ENCODE measurements at places on chromosomes 3 and 15.

DNA sequence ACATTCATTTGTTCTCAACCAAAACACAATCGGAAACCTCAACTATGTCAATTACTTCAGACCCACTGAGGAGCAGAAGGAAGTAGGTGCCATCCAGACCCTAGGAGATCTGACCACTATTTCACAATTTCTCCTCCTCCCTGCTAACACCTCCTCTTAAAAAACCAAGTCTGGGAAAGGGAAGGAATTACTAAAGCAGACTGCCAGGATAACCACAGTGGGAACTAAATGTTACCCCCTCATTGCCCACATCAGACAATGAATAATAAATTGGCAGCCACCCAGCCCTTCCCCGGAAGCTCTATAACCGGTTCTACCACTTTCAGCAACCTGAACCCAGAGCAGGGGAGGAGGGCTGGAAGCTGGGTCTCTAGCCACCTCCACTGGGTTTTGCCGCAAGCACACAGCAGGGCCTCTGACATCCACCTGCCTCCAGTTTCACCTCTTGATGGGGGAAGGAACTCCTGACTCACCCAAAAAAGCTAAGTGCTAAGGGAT is 17.6 kb downstream of the C15orf62 start:
- peak; percentile 31 for DNase-seq

GRCh38 chr15:47663101-47663500 is 54.2 kb upstream of the SEMA6D start:
- DNase-seq, result no peak

GRCh38 chr3:13532085-13532484 is 16.8 kb upstream of the FBLN2 start:
- no peak for DNase-seq

DNA sequence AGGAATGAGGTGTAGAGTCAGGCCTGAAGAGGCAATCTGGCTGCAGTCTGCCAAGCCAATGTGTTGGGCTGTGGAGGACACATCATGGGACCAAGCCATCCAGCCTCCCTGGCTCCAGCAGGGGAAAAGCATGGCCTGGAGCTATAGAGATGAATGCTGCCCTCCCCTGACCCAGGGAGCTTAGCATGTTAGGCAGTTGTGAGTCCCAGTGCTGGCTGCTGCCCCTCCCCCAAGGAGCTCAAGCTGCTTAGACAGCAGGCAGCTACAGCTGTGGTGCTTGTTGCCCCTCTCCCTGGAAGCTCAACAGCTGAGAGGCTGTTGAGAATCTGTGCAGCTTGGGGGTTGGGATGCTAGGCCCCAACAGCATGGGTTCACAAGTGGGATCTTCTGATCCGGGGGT is 85.6 kb upstream of the DNAJC19 start:
- no peak for DNase-seq

GRCh38 chr15:94844538-94845389 is 613.4 kb downstream of the MCTP2 start:
- DNase-seq, result peak; percentile 0

- DNase-seq, result no peak
These were observed 109.9 kb downstream of the TBC1D5 start for GRCh38 chr3:17632401-17633100.

- no peak for DNase-seq
These were observed 9.1 kb upstream of the TIPARP start for GRCh38 chr3:156665291-156665690.

- no peak for DNase-seq
These were observed 40.2 kb downstream of the ATP2B2 start for GRCh38 chr3:10465161-10465560.

DNA sequence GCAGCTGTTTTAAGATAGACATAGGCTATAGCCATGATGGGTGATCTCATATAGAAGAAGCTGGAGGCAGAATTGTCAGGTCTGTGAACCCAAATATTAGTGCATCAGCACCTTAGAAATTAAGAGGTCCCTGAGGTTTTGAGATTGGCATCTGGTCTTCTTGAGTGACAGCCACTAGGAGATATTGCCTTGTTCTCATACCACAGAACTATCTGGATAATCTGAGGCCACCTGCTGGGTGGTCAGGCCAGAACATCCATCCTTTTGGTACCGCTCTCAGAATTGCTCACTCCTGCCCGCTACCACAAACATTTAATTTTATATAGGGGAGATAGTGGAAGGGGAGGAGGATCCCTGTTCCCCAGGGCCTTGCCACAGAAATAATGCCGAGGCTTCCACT is 210.6 kb upstream of the ZPLD1 start:
- DNase-seq, result no peak

GRCh38 chr15:71761649-71762048 is 48.7 kb upstream of the NR2E3 start:
- no peak for DNase-seq

GRCh38 chr15:39921274-39921638 is 1.2 kb upstream of the GPR176 start:
- DNase-seq, result no peak

DNA sequence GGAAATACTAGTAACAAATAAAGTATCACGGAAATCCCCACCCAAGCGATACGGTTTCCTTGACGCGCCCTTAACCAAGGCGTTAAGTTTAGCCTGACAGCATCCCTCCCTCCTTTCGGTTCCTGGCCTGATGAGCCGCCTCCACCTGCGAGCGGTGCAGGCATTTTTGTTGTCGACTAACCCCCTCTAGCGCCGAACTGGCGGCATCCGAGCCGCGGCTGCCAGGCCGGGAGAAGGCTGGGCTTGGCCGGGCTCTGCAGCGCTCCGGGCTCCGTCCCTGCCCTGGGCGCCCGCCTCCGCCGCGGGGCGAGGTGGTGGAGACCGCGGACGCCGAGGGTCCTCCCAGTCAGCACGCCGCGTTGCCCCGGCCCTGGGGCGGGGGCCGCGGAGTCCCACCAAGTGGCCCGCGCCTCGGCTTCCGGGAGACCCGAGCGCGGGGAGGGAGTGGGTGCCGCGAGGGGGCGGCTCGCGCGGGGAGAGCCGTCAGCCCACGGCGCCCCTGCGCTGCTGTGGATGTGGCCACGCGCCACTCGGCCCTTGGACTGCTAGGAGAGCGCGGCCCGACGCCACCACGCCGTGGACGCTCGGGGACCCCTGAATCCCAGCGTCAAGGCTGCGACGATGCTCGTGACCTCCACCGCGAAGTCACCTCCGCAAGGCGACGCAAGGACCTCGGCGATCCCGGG is 1.1 kb upstream of the EPHA6 start:
- DNase-seq, result peak; percentile 89

DNA sequence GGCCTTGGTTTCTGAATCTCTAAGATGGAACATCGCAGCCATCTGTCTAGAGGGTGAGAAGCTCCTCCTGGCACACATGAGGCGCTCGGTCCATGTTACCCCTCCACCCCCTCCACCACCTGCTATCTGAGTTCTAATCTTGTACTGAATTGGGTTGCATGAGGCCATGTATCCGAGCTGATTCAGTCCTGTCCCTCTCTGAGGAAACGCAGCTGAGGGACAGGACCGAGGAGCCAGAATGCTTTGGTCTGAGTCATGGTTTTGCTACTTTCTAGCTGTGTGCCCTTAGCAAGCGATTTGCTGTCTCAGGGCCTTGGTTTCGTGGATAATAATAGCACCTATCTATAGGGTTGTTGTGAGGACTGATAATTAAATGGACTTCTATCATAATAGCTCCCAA is 87.8 kb upstream of the SEC13 start:
- DNase-seq, result peak; percentile 27

GRCh38 chr15:92510163-92510882 is 116.6 kb downstream of the ST8SIA2 start:
- no peak for DNase-seq

DNA sequence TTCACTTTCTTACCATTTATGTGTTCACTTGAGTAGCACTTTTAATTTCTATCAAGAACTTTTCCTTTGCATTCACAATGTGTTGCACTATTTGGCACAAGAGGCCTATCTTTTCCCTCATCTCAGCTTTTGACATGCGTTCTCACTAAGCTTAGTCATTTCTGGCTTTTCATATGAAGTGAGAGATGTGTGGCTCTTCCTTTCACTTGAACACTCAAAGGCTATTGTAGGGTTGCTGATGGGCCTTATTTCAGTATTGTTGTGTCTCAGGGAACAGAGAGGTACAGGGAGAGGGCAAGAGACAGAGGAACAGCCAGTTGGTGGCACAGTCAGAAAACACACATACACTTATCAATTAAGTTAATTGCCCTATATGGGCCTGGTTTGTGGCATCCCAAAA is 127.4 kb upstream of the MLF1 start:
- DNase-seq, result no peak

DNA sequence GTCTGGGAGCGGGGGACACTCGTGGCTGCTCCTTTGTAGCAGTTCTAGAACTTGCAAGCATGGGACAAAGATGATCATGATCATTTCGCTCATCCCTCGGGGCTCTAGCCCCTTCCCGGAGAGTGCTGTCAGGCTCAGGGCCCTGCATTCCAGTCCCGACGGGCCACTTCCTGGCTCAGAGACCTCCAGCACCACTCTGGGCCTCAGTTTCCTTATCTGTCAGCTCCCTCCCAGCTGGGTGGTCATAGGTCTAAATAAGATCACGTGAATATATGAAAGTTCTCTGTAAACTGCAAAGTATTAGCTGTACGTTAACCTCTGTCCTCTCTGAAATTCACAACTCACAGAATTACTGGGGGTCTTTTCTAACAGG is 52.8 kb upstream of the SLC6A11 start:
- DNase-seq, result no peak

- DNase-seq, result no peak
These were observed 110.8 kb upstream of the IGF1R start for GRCh38 chr15:98537516-98538060.

GRCh38 chr15:89399238-89400115 is 64.9 kb upstream of the POLG start:
- DNase-seq, result peak; percentile 41

DNA sequence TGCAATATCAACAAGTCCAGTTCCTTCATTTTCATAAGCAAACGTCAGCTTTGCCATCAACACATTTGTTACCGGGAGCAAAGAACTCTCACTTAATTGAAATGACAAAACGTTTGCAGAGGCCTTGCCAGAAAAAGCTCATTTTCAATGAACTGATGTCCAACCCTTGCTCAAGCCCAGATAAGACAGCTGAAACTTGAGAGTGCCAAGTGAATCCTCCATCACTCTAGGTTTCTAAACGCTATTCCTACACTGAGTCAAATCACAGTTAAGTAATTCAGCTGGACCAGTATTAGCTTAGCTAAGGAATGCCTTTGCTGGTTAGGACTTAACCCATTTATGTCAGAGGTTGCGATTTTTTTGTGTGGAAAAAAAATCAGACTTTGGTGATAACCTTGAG is 11.5 kb downstream of the CHSY1 start:
- no peak for DNase-seq

DNA sequence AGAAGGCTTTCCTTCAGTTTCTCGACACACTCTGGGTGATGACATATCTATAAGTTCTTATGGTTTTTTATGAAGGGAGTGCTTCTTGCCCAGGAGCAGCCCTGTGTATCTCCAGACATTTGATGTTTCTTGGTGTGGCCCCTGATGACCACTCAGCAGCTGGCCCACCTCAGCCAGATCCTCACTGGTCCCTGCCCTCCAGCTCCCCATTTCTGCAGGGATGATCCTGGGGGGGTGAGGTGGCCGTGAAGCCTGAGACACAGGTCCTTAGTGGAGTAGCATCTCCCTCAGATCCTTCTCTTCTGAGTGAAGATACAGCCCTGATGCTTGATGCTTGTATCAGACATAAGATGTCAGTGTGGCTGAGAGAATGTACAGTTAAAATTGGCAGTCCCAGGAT is 127.7 kb downstream of the LRRC3B start:
- DNase-seq, result no peak

DNA sequence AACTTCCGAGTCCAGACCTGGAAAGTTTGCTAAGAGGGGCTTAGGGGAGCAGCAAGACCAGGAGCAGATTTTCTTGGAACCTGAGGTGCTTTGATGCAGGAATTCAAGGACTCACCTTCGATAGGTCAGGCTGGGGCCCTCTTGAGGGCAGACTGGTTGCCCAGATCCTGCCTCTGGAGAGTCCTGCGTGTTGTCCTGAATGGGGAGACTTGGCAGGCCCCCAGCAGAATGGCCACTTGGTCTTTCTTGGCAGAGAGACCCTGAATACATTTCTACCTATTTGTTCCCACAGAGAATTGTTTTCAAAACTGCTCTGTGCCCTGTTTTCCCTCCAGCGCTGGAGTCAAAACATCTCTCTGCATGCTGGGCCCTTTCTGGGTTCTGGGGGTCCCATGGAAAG is 4.2 kb downstream of the KLF13 start:
- DNase-seq, result no peak

GRCh38 chr15:40782609-40783227 is 12.9 kb downstream of the C15orf62 start:
- DNase-seq, result peak; percentile 69

DNA sequence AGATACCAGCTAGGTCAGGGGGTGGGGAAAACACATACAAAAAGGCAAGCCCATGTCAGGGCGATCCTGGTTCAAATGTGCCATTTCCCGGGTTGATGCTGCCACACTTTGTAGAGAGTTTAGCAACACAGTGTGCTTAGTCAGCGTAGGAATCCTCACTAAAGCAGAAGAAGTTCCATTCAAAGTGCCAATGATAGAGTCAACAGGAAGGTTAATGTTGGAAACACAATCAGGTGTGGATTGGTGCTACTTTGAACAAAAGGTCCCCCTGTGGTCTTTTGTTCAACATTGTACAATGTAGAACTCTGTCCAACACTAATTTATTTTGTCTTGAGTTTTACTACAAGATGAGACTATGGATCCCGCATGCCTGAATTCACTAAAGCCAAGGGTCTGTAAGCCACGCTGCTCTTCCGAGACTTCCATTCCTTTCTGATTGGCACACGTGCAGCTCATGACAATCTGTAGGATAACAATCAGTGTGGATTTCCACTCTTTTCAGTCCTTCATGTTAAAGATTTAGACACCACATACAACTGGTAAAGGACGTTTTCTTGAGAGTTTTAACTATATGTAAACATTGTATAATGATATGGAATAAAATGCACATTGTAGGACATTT is 28.9 kb downstream of the TPM1 start:
- no peak for DNase-seq

GRCh38 chr3:97822359-97822775 is 556 bp downstream of the CRYBG3 start:
- DNase-seq, result peak; percentile 9

GRCh38 chr3:21962456-21962855 is 211.4 kb upstream of the ZNF385D start:
- no peak for DNase-seq

DNA sequence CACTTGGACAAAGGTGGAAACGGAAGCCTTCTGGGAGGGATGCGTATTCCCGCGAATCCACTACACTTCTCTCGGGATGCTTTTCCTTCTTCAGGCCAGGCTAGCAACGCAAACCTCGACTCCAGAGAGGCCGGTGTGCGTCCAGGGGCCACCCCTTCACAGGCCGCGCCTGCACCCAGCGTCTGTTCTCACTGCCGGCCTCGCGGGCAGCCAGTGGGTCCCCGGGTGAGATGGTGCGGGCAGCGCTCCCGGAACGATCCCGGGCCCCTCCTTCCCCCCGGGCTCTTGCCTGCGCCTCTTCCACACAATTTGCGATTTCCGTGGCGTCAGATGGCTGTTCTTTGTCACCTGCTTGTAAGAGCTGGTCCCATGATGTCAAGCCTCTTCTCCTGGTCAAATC is 27.3 kb downstream of the GABRA5 start:
- DNase-seq, result no peak

- DNase-seq, result no peak
These were observed 1049.1 kb downstream of the ROBO1 start for GRCh38 chr3:78718707-78719106.

Data from cerebellar cortex (tissue), 1 donor.